ENCODE measurements at places on chromosomes 2 and 18.
A peak's percentile ranks its signal among the peaks of the same experiment; 100 is the strongest.

DNA sequence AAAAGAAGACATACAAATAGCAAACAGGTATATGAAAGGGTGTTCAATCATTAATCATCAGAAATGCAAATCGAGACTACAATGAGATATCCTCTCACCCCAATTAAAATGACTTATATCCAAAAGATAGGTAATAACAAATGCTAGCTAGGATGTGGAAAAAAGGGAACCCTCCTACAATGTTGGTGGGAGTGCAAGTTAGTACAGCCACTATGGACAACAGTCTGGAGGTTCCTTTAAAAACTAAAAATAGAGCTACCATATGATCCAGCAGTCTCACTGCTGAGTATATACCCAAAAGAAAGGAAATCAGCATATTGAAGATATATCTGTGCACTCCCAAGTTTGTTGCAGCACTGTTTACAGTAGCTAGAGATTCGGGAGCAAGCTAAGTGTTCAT lies 271.5 kb downstream of the MBD5 start:
- no peak for DNase-seq

DNA sequence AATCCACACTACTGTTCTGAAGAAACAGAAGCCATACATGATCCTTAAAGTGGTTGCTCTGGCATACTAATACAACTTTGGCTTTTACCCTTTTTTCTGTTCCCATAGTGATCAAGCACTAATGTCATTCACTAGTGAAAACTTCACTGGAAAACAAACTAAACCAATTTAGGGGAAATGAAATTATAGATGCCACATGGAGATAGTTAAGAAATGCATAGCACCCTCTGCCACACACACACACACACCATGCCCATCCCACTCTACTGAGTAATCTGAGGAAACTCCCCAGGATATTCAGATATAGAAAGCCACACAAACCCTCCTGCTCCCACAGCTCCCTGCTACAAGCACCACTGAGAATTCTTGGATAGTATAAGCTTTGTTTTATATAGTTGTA lies 39.1 kb downstream of the SLC3A1 start:
- no peak for DNase-seq

DNA sequence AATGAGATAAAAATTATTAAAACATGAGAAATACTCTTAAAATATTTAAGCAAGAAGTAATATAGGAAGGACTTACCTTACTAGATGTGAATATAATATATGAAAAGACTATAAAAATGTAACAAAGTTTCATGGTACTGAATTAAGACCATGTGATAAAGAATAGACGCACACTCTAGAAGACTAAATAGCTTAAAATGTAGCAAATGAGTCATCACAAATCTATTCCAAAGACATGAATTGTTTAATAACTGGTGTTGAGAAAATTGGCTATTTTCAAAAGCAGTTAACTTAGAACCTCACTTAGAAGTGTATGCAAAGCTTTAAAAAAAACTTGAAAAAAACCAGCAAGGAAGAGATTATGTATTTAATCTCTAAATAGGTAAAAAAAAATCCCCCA lies 64.1 kb downstream of the POLE4 start:
- no peak for DNase-seq

GRCh38 chr18:8943900-8944870 lies 158.3 kb upstream of the NDUFV2 start:
- no peak for DNase-seq

DNA sequence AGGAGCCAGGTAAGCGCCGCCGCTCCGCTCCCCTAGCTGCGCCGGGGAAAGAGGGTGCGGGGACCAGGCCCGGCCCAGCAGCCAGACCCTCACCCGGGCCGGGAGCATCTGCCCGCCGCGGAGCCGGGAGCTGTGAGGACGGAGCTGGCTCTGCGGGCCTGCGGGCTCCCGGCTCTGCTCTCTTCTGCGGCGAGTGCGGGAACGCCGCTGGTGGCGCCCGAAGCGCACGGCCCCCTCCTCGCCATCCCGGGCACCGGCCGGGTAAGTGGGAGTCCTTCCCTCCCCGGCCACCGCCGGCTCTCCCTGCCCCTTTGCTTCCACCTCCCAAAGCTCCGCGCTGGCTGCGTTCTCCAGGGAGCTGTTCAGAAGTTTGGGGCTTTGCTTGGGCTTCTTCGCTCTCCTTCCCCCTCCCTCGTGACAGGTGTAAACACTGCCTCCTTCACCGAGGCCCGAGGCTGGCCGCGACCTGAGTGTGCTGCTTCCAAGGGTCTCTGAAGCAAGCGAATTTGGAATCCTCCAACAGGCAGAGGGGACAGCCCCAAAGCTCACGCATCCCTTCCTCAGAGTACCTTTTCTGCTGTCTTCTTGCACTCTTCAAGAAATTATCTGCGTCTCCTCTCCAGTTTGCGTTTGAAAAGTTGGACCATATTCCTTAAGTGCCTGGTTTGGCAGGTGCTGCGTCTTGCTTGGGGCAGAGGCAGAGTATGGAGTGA lies 632 bp downstream of the AFTPH start:
- peak; percentile 64 for DNase-seq

GRCh38 chr2:151410485-151410834 lies 758 bp downstream of the RIF1 start:
- DNase-seq = peak; percentile 67

- no peak for DNase-seq
Observed at GRCh38 chr2:85915606-85916303, 27.0 kb upstream of the ST3GAL5 start.

DNA sequence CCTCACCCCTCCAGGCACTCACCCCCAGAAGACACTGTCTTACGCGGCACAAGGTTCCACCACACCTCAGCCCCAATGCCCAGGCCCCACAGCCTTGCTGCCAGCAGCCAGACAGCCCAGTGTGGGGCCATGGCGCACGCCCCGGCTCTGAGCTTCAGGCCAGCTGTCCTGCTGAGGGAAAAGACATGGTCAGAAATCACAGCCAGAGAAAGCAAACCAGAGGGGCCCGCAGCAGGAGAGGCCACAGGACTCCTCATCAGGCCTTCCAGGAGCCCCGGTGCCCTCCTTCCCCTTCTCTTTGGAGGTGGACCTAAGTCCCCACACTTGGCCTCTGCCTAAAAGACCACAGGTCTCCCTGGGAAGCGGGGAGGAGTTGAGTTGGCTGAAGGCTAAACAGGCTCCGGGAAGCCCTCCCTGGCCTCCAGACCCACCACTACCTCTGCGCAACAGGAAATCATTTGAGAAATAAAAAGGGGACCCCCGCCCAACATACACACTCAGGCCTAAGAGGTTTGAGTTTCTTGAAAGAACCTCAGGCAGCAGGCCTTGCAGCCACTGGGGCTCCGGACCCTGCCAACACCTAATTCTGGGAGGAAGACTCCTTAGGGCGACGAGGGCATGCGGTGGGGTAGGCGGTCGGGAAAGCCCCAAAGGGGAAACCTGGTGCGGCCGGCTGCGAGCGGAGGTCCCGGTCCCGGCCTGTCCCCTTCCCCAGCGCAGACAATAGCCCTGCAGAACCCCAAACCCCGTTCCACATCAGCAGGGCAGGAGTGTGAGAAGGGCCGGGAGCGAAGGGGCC lies 1.9 kb downstream of the SEMA4C start:
- DNase-seq = no peak

- DNase-seq = no peak
Observed at GRCh38 chr2:126635281-126635680, 20.7 kb upstream of the GYPC start.

DNA sequence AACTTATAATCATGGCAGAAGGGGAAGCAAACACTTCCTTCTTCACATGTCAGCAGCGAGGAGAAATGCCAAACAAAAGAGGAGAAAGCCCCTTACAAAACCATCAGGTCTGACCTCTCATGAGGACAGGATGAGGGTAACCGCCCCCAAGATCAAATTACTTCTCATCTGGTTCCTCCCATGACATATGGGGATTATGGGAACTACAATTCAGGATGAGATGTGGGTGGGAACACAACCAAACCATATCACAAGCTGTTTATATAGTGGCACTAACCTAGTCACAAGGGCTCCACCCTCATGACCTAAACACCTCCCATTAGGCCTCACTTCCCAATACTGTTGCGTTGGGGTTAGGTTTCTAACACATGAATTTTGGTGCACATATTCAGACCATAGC lies 110.0 kb downstream of the OSBPL6 start:
- no peak for DNase-seq

DNA sequence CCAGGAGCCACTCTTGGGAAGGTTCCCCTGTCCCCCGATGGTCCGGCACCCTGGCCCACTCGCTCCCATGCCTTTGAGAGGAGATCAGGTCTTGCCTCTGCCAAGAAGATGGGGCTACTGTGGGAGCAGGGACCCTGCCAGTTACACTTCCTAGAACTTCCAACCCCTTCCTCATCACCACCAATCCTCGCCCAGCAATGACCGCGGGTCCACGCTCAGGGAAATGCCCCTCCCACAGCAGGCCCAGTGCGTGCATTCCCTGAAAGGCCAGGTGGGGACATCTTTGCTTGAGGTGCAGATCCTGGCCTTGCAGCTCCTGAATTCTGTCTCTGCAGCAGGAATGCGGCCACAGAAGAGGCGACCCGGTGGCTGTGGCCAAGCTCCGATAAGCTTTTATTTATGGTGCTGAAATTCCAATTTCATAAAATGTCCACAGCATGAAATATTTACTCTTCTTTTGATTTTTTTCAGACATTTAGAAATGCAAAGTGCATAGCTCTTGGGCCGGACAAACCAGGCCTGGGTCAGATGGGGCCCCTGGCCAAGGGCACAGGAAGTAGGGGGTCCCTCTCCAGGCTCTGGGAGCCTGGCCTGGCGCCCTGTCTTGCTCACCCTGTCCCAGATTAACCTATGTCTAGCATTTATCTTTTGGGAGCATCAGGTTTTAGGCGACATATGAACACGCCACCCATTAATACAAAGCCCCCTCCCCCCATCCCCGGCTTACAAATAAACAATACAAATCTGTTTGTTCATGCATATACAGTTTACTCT lies 29.8 kb downstream of the PXDN start:
- no peak for DNase-seq

DNA sequence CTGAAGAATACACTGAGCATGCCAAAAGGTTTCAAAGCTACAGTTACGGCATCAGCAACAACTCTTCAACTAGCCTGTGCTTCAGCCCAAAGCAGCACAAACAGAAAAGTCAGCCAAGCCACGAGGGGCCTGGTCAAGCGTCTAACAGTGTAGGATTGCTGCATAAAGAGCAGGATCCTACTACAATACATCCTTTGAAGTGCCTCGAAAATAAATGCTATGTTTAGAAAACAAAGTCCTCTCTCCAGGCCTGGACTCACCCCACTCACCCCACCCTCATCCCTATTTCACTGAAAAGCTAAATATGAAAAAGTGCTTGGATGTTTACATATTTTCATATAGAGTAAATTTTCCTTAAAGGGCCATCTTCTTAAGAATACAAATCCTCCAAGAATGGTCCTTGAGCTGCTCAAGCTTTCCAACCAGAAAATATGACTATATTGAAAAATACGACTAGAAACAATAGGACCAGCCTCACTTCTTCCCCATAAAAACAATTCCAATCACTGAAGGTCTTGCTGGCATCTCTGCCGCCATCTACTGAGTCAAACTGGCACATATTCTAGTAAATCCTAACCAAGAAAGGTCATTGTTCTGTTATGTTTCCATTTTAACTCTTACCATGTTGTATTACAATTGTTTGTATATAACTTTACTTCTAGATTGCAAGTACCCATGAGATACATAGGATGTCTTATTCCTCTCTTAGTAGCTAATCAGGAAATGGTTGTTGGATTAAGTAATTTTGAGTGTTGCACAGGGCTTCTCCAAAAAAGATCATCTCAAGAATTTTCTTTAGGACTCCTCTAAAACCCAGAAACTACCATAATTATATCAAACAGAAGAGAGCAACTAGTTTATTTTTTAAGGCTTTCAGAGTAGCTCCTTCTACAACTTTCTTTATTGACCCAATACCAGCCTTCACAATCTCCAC lies 63.6 kb downstream of the CLHC1 start:
- peak; percentile 53 for DNase-seq

DNA sequence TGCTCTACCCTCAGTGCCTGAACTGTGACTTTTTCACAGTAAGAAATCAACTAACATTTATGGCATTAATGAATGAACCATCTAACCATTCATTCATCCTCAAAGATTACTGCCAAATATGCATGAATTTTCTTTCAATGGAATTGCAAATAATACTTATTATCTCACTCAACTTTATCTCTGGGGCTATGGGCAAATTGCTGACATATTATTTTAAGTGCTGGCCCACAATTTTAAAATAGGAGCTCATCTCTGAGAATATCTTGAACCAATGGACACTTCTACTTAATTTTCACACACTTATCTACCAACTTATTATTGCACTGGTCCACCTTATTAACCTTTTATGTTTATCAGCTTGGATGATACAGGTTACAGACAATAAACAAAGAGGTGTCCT lies 182.8 kb downstream of the RBM43 start:
- no peak for DNase-seq

DNA sequence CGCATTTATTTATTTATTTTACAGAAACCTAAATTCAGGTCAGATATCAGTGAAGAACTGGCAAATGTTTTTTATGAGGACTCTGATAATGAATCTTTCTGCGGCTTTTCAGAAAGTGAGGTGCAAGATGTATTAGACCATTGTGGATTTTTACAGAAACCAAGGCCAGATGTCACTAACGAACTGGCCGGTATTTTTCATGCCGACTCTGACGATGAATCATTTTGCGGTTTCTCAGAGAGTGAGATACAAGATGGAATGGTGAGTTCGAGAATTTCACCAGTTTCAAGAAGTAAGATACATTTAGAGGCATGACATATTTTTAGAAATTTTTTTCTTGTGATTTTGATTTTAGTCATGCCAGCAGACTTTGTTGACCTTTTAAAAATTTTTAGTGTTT lies 4.6 kb downstream of the CDCA7 start:
- no peak for DNase-seq

DNA sequence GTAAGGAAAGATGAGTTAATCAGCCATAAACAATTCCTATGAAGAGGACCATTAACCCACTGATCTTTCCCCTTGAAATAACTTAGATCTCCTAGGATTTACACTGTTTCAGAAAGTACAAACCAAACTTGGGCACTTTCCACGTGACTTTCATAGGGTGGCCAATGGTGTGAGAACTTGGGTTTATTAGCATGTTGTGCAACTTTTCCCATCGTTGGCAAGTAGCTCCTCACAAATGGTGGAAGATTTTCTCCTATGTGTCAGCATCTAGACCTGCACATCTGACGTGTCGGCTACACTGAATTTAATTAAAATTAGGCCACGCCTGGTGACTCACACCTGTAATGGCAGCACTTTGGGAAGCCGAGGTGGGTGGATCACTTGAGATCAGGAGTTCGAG lies 116.3 kb downstream of the GALNT1 start:
- no peak for DNase-seq
